ENCODE measurements at places on chromosomes 11 and 22. TPM values are rescaled to one million over a fixed set of nuclear protein-coding genes. Genes with fewer than 3 reads are reported as not detected.

EIF3L gene
- total RNA-seq, result 390 TPM

TRIM49 gene
- total RNA-seq, result not detected

FTH1 gene
- total RNA-seq, result 2,525 TPM

CRYBA4 gene
- total RNA-seq, result not detected

NCF4 gene
- 53.1 TPM for total RNA-seq

THY1 gene
- not detected for total RNA-seq

TPCN2 gene
- 20.5 TPM for total RNA-seq

OR10A2 gene
- not detected for total RNA-seq
